ENCODE measurements at places on chromosomes 5 and 9.

DNA sequence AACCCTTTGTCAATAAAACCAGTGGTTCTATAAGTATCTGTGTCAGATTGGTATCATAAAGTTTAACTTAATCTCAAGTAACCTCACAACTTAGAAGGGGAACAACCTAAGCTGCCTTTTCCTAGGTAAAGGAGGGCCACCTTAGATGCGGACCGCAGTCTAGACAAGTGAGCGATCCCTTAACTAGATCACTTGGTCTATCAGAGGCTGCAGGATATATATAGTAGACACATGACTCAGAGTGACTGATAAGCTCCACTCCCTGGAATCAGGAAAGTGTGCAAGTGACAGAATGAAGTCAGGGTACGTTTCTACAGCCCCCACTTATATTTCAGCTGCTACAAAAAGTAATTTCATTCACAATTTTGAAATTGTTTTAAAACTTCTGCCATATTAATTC is 7.4 kb downstream of the REEP5 start:
- no peak for DNase-seq

- DNase-seq, result no peak
Observed at GRCh38 chr5:103561685-103562452, 720 bp downstream of the NUDT12 start.

DNA sequence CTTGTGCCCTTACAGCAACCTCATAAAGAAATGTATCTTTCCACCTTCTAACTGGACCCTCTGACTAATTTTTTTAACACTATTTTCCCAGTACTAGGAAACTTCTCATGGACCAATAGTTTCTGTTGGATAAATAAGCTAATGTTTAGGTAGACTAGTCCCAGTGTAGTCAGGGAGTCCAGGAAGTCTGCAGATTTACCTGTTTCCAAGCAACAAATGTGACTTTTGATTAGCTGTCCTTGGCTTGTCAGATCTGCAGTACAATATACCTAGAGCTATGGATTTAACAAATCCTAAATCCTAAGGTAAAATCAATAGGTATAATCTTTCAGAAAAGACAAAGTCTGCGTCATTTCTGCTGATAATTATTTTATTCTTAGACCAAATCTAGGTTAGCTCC is 55.7 kb downstream of the FAM174A start:
- DNase-seq, result no peak

DNA sequence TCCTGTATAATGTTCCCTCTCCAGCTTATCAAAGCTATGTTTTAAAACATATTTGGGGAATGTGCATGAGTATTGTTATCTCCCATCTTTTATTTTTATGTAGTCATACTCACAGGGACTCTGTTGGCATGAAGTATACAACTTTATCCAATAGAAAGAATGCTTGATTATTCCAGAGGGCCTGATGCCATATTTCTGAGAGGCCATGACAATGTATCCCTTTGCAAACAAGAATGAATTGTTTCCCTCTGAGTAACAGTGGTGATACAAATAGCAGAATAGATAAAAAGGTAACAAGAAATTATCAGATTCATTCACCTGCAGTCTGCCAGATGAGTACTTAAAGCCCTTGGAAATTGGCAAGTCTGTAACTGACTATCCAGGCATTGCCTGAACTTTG is 125.9 kb downstream of the PLK2 start:
- DNase-seq, result no peak

- no peak for DNase-seq
Observed at GRCh38 chr9:6051511-6051950, 36.1 kb upstream of the RANBP6 start.

DNA sequence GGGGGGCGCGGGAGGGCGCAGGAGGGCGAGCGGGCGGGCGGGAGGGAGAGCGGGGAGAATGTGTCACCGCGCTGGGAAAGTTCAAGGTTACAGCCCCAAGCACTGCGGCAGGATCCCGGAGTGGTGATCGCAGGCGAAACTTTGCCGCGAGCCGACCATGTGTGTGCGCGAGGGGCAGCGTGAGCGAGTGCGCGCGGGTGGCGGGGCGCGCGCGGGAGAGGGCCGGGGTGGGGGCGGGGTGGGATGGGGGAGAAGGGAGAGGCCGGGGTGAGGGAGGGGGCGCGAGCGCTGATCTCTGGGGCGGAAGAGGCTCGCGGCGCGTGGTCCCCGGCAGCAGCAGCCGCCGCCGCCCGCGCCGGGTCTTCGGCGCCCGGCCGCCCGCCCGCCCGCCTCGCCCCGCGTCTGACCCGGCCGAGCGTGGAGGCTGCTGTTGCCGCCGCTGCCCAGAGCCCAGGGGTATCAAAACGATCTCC is at the start of gene NFIB:
Gene NFIB (minus strand): TSS at position 191 of the 473 bp plus-strand sequence. CDS start 630 bp downstream, outside the sequence.
- DNase-seq, result peak; percentile 54

GRCh38 chr5:110034056-110034600 is 344.4 kb downstream of the MAN2A1 start:
- no peak for DNase-seq

DNA sequence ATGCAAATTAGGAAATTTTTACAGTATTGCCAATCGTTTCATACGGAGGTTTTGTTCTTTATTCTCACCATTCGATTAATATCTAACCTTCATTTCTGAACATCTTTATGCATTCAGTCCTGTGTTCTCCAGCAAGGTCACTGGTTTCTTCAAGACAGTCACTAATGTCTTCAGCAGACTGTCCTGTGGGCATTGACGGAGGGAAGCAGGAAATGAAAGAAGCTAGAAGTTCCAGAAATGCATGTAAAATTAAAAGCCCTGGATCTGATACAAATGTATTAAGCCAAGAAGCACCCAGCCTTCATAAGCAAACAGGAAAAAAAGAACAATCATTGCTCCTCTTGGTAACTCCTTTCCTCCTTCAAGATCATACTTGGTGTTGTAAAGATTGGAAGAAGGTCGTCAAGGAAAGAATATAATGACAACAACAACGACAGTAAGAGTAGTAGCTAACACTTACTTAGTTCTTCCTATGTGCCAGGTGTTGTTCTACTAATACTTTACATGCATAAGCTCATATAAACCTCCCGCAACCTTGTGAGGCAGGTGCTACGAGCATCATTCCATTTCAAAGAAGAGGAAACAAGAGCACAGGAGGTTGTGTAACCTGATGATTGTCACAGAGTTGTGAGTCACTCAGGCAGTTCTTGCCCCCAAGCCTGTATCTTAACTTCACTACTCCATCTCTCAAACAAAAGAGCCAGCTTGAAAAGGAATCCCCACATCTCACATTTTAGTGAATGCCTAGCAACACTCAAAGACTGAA is 59.9 kb upstream of the CER1 start:
- DNase-seq, result no peak

DNA sequence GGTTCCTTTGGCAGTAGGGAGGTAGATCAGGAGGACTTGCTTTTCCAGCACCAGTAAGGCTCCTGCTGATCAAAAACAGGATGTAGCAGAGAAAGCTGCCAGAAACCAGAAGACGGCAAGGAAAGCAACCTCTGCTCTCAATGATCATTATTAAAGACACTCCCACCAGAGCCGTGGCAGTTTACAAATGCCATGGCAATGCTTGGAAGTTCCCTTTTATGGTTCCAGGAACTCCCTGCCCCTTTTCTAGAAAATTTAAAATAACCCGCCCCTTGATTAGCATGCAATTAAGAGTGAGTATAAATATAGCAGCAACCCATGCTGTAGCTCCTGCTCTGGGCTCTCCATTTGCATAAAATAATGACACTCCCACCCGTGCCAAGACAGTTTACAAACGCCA is 16.1 kb downstream of the EQTN start:
- no peak for DNase-seq

GRCh38 chr5:87997662-87998061 is 271.0 kb downstream of the TMEM161B start:
- no peak for DNase-seq

Data from mucosa of descending colon (tissue), 3 donors.